Progenitor cell of endocrine pancreas (in vitro differentiated cells): ENCODE measurements at places on chromosomes 2 and 18. TPM values are rescaled to one million over a fixed set of nuclear protein-coding genes. Genes with fewer than 3 reads are reported as not detected.

DNA sequence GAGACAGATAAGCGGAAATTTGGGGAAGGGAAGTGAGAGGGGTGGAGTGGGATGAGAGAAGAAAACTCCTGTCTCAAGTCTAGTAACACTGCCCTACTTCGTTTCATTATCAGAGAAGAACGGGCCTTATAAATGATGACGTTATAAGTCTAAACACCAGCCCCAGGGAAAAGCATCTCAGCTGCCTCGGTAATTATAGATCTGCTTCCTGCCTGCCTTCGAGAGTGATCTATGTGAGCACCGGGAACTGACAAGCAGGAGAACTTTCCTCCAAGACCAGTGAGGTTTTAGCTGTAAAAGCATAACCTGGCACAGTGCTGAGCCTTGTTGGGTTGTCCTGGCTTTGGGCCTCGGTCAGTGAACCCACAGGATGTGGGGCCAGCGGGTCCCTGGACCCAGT is 227.9 kb upstream of the SIX2 start:
- no peak for DNase-seq

- DNase-seq, result no peak
Observed at GRCh38 chr18:11047156-11047555, 102.2 kb downstream of the PIEZO2 start.

TCF7L1 gene
- total RNA-seq, result 57.2 and 62.7 TPM in 2 replicates

- DNase-seq, result no peak
Observed at GRCh38 chr2:98269274-98269673, 77.0 kb upstream of the CNGA3 start.

- DNase-seq, result no peak
Observed at GRCh38 chr18:11761553-11761952, 72.5 kb downstream of the GNAL start.

DNA sequence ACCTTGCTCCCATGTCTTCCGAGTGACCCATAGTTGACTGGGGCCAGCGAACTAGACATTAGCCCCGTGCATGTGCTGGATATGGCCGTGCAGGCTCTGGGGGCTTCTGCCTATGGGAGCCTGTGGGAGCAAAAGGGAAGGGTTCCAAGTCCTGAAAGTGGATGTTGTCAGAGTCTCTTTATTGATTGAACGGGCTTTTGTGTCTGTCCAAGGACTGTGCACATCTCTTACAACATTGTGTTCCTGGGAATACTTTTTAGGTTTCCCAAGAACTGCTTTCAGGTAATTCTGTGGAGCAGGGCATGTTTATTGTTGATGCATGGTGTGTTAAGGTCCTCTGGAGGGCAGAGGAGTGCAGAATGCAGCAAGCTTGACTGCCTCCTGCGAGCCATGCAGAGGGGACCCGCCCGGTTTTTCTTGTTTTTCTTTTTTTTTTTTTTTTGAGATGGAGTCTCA is 5.0 kb downstream of the RNF144A start:
- no peak for DNase-seq

CCDC102B gene
- total RNA-seq, result 3.1 and 4.4 TPM in 2 replicates

DNA sequence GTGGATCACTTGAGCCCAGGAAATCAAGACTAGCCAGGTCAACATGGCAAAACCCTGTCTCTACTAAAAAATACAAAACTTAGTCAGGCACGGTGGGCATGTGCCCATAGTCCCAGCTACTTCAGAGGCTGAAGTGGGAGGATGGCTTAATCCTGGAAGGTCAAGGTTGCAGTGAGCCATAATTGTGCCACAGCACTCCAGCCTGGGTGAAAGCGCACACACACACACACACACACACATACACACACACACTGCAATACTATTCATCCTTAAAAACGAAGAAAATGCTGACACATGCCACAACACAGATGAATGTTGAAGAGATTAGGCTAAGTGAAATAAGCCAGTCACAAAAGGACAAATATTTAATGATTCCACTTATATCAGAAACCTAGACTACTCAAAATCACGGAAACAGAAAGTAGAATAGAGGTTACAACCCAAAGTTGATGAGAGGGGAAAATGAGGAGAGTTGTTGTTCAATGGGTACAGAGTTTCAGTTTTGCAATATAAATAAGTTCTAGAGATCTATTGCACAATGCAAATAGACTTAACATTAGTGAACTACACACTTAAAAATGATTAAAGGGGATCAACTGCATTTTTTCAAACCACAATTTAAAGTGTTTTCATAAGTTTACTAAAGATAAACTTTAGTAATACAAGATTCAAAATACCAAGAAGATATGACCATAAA is 114.5 kb downstream of the USP34 start:
- no peak for DNase-seq

- DNase-seq, result peak; percentile 4
Observed at GRCh38 chr2:240304746-240305161, 130.7 kb upstream of the GPC1 start.

DNA sequence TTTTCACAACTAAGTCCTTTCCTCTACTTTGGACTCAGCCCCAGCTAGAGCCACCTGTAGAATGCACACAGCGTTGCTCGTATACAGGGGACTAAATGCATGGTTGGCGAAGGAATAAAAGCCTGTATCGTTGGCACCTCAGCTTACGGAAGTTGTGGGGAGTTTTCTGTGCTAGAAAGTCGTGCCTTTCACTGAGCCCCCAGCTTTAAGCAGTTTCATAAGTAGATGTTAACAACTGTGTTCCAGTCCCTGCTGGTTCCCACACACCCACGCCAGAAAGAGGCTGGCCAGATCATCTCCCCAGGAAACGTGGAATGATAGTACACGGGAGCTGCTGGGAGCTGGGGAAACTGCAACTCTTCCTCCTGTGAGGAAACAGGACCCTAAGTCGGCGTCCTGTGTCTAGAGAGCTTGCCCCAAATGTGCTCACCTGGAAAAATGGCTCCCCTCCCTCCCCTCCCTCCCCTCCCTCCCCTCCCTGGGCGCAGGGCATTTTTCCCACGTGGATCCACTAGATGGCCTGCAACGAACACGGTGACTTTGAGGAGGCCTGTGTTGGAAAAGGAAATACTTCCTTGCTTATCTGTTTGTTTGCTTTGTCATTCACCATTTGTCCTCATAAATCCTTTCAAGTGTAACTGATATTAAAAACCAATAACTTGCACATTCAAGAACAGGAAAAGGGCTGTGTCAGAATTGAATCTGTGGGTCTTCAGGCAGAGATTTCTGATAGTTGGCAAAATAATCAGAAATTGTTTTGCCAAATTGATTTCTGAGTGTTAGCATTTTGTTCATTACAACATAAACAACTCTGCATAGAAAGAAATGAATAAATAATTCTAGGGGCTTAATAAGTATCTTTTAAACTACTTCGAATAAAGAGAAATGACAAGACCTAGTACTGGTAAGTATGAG is 43.9 kb upstream of the RFX8 start:
- no peak for DNase-seq

GRCh38 chr2:15932394-15933183 is 7.8 kb upstream of the MYCN start:
- DNase-seq, result no peak
